ENCODE measurements at places on chromosomes 6 and 20.

DNA sequence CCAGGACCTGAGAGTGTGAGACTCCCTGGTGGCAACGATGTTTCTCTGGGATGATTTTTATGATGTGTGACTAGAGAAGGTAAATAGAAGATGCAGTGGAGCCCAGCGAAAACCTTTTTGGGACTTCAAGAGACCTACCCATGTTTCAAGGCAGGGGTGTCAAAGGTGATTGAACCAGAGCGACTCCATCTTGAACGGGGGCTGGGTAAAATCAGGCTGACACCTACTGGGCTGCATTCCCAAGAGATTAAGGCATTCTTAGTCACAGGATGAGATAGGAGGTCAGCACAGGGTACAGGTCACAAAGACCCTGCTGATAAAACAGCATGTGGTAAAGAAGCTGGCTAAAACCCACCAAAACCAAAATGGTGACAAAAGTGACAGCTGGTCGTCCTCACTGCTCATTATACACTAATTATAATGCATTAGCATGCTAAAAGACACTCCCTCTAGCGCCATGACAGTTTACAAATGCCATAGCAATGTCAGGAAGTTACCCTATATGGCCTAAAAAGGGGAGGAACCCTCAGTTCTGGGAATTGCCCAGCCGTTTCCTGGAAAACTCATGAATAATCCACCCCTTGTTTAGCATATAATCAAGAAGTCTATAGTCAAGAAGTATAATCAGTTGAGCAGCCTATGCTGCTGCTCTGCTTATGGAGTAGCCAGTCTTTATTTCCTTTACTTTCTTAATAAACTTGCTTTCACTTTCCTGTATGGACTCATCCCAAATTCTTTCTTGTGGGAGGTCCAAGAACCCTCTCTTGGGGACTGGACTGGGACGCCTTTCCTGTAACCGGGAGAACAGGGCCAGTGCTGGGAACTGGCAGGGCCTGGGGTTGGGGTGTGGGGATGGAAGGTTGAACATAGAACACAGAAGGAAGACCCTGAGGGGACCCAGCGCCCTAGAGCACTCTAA is 526.4 kb downstream of the QKI start:
- DNase-seq = no peak

GRCh38 chr6:157198425-157199279 is 124.7 kb downstream of the TMEM242 start:
- no peak for DNase-seq

DNA sequence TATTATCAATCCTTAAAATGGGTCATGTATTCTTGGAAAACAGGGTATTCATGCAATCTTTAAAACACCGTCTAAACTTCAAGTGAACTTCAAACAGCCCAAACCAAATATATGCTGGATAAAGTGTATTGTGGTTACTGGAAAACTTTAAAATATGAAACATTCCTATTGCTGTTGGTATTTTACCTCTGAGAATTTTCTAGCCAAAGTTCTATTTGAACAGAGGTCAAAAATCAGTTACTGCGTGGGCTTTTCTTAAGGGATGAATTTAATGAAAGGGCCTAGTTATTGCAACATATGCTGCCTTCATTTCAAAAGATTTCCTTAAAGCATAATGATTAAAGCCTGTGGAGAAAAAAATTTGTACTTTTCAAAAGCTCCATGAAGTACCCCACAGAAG is 436.0 kb downstream of the PLCB1 start:
- no peak for DNase-seq

- DNase-seq = no peak
These were observed 140.3 kb downstream of the MBOAT1 start for GRCh38 chr6:20071998-20072397.

GRCh38 chr6:146857980-146858347 is 259.2 kb downstream of the ADGB start:
- no peak for DNase-seq

DNA sequence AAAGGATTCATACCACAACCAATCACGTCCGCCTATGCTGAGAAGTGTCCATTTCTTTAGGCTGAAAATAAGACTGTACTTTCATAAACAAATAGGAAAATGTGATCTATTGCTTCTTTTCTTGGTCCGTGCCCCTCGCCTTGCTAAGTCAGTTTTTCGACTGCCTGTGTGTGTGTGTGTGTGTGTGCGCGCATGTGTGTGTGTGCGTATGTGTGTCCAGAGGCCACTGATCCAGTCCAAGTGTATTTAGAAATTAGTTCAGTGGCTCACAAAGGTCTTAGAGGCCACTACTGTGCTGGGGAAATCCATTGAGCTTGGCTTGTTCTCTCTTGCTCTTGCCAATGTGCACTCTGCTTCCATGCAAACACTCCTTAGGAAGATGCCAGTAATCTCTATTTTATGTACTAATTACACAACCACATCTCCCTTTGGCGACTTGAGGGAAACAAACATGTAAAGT is 50.5 kb downstream of the SLC22A23 start:
- DNase-seq = no peak

GRCh38 chr6:13360671-13361540 is 32.6 kb upstream of the TBC1D7 start:
- no peak for DNase-seq

GRCh38 chr6:148972481-148972880 is 225.7 kb downstream of the UST start:
- DNase-seq = peak; percentile 32

- DNase-seq = no peak
These were observed 217.0 kb downstream of the TBX18 start for GRCh38 chr6:84547341-84547801.

DNA sequence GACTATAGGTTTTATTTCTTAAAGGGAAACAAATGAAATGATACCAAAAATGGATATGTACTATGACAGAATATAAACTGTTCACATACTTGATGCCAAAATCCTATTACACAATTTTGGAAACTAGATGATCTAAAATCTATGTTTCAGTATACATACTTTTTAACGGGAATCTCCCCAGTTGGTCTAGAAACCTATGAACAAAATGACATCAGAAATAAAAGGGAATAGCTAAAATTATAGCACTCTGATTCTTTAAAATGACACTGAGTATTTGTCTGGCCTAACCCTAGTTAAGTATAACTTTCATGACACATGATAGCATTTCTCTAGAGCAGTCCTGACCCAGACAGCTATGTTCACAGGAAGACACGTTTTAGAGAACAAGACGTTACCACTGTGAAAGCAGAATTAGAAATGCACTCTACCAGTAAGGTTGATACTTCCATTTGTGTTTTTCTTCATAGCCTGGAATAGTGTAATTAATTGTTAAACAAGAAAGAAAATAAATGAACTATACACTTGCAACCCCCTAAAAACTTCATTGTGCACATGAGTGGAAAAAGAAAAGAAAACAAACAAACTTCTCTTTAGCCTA is 3.3 kb downstream of the OSER1 start:
- DNase-seq = no peak

- DNase-seq = no peak
These were observed 109.7 kb downstream of the BFSP1 start for GRCh38 chr20:17421493-17421892.

DNA sequence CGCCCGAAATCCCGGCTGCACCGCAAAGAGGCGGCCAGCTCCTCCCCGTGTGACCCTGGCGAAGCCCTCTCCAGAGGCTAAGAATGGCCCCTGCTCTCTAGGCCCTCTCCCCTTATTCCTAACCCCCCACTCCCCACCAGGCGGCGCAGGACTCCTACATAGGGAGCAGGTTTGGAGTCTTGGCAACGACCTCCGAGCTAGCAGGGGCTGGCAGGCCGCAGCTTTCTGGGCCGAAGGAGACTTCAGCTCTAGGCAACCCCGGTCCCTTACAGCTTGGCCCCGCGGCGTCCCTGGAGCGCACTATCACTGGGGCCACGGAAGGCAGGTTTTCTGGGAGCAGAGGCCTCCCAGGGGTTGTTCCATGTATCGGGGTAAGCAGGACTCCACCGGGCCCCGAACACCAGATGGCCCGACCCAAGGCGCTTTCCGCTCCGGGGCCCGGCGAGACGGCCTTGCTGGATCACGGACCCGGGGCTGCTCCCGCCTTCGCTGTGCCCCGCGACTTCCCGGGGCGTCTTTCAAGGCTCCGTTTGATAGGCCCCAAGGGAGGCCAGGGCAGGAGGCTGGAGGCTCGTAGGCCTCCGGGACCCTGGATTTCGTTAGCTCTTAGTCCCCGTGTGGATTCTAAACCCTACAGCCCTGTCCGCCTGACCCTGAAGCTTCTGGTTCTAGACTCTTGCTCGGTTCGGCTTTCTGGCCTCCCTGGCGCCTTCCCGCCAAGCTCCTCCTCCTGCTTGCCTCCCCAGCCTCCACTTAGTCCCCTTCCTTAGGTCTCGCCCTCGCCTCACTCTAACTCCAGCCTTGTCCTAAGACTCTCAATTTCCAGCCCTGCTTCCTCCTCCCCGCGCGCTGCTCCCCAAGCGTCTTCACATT is 1.9 kb downstream of the SLC32A1 start:
- no peak for DNase-seq

DNA sequence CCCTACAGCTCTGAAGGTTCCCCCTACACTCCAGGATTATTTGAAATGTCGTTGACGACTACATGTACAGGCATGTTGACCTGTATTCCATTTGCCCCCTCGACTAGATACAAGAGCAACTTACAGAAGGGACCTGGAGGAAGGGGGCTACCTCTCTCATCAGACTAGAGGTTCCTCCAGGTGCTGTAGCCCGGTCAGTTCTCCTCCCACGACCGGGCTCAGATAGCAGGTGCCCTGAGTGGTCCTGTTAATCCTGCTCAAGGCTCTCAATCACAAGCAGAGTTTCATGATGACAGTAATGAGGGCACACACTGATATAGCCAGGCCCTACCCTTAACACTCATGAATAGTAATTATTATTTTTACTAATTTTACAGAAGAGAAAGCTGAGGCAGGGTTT is 36.5 kb downstream of the KCNK5 start:
- no peak for DNase-seq

- DNase-seq = no peak
These were observed 287.6 kb downstream of the PHF3 start for GRCh38 chr6:63923139-63923739.

DNA sequence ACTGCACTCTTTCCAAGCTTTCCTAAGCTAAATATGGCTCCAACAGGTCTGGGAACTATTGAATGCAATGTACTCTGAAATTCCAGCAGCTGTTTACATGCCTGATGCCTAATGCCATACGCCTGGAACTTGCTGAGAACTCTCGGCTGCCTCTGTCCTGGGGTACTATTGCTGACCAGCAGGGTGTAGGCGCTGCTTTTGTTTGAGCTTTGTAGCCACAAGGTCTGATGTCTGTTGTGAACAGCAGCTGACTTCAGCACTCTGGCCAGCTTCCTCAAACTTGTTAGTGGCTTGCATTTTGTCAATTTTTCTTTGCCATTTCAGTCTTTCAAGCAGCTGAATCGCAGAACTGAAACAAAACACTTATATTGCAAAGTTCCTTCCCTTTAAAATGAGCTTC is 26.7 kb downstream of the SAYSD1 start:
- DNase-seq = no peak

GRCh38 chr6:111615916-111616612 is 10.4 kb upstream of the TRAF3IP2 start:
- DNase-seq = no peak

- no peak for DNase-seq
These were observed 22.7 kb upstream of the TMEM181 start for GRCh38 chr6:158536891-158537798.

GRCh38 chr20:23604306-23604705 is 1.4 kb downstream of the CST9 start:
- no peak for DNase-seq

All from activated gamma-delta T cell treated with Interleukin-2 at 50 U/mL for 16 hours (primary cell).